ENCODE measurements at places on chromosomes 7 and 10. TPM values are rescaled to one million over a fixed set of nuclear protein-coding genes. Genes with fewer than 3 reads are reported as not detected.

The CRHR2 gene
- total RNA-seq, result not detected

The SVIL gene
- total RNA-seq, result 73.3 TPM

The SORCS1 gene
- 1.1 TPM for total RNA-seq

The TPK1 gene
- 2.2 TPM for total RNA-seq

The C10orf62 gene
- total RNA-seq, result not detected

The PNLIPRP1 gene
- total RNA-seq, result not detected

The SLC39A12 gene
- total RNA-seq, result not detected

The CDH23 gene
- not detected for total RNA-seq

The ZNF775 gene
- 6.5 TPM for total RNA-seq

The TSPAN12 gene
- 9.8 TPM for total RNA-seq

The OR2A5 gene
- total RNA-seq, result not detected

The WDR86 gene
- 2.5 TPM for total RNA-seq

The TNS3 gene
- 105 TPM for total RNA-seq

The PTPN20 gene
- not detected for total RNA-seq

The SPDYE5 gene
- not detected for total RNA-seq

The LIPJ gene
- total RNA-seq, result not detected

The FEZF1 gene
- 0.61 TPM for total RNA-seq

The PDE1C gene
- total RNA-seq, result 14.9 TPM

The GDF10 gene
- total RNA-seq, result 6.1 TPM

The GSAP gene
- total RNA-seq, result 4.1 TPM

The PAX4 gene
- not detected for total RNA-seq

The NOBOX gene
- not detected for total RNA-seq

The TRIM56 gene
- 24.4 TPM for total RNA-seq

The ADIRF gene
- not detected for total RNA-seq

The LRRN3 gene
- total RNA-seq, result 2.2 TPM

The SKIDA1 gene
- 7.8 TPM for total RNA-seq

The CLDN3 gene
- 0.68 TPM for total RNA-seq

The TMEM196 gene
- total RNA-seq, result not detected

The CYP26A1 gene
- 0.53 TPM for total RNA-seq

The HOXA4 gene
- not detected for total RNA-seq

The CRTAC1 gene
- 2.6 TPM for total RNA-seq
